ENCODE measurements at places on chromosomes 11 and 22.

GRCh38 chr11:44814881-44815592 lies 88.3 kb downstream of the TSPAN18 start:
- no peaks in the 10 kb centered on the region for H3K4me1 ChIP-seq
- DNase-seq, result no peak
- no peak overlapping the region for H3K4me3 ChIP-seq
- no peaks in the 10 kb centered on the region for H3K27me3 ChIP-seq

- H3K27me3 ChIP-seq, result no peaks in the 10 kb centered on the region
- H3K36me3 ChIP-seq, result no peaks in the 10 kb centered on the region
- no peak overlapping the region for H3K27ac ChIP-seq
- H3K4me1 ChIP-seq, result peaks cover 22% of the 10 kb centered on the region
- DNase-seq, result no peak
These were observed 48.4 kb downstream of the KCNJ4 start for GRCh38 chr22:38406617-38407016.

DNA sequence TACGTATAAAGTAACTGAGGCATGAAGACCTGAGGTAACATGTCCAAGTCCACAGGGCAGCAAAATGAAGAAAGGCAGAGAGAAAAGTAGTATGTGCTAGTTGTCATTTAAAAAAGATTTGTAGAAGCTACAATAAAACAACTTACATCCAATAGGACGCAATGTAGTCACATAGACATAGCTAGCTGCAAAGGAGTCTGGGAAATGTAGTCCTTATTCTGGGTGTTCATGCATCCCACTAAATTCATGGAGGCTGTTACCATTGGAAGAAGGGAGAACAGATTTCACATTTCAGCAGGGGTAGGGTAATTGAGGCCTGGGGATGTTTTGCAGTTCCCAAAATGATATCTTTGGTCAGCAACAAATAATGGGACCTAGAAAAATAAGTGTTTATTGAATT lies 571.4 kb downstream of the MIAT start:
- no peaks in the 10 kb centered on the region for H3K4me1 ChIP-seq
- no peaks in the 10 kb centered on the region for H3K36me3 ChIP-seq
- no peak overlapping the region for H3K27ac ChIP-seq
- no peak for DNase-seq

DNA sequence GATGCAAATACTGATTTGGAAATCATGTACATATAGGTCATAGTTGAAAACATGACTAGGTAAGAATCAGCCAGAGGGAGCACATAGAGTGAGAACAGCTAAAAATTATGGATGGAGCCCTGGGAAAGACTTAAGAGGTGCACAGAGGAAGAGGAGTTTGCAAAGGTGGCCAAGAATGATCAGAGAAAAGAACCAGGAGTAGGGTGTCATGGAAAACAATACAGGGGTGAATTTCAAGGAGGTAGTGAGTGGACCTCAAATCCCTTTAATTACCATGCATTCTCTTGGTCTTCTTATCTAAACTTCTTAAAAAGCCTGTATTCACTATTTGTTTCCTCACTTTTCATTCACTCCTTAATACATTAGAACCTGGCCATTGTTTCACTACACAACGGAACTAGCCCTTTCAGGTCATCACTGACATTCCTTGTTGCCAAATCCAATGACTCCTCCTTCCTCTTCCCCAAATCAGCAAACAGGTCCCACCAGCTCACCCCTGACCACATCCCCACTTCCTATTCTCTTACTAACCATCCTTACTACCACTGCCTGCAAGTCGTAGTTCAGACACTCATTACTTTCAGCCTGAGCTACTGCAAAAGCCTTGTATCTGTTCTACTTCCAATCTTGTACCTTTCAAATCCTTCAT lies 22.6 kb downstream of the BUD13 start:
- H3K4me3 ChIP-seq, result no peak overlapping the region
- no peak for DNase-seq
- H3K27ac ChIP-seq, result no peak overlapping the region
- peaks cover 78% of the 10 kb centered on the region for H3K36me3 ChIP-seq

DNA sequence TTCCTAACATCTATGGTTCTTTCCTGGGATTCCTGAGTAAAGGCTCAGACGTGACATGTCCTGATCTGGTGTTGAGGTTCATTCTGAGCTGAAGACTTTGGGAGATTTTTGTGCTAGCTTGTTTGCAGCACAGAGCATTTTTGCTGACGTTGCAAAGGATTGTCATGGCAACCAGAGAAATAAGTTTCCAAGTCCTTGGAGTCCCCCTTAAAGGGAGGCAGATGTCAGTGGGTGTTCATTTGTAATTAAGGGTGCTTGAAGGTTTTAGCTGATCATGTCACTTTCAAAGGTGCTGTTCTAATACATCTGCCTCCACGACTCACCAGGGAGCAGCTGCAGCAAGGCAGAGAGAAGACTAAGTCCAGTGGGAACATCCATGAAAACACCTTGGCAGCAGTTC lies 5.4 kb upstream of the SYN3 start:
- H3K36me3 ChIP-seq, result no peaks in the 10 kb centered on the region
- no peak overlapping the region for H3K27ac ChIP-seq
- DNase-seq, result no peak
- H3K27me3 ChIP-seq, result peaks cover 19% of the 10 kb centered on the region
- no peak overlapping the region for H3K4me3 ChIP-seq

GRCh38 chr11:66443602-66444001 lies 5.0 kb upstream of the MRPL11 start:
- peaks cover 11% of the 10 kb centered on the region for H3K27me3 ChIP-seq
- no peak for DNase-seq
- no peak overlapping the region for H3K27ac ChIP-seq
- H3K4me3 ChIP-seq, result no peak overlapping the region
- H3K36me3 ChIP-seq, result no peaks in the 10 kb centered on the region

DNA sequence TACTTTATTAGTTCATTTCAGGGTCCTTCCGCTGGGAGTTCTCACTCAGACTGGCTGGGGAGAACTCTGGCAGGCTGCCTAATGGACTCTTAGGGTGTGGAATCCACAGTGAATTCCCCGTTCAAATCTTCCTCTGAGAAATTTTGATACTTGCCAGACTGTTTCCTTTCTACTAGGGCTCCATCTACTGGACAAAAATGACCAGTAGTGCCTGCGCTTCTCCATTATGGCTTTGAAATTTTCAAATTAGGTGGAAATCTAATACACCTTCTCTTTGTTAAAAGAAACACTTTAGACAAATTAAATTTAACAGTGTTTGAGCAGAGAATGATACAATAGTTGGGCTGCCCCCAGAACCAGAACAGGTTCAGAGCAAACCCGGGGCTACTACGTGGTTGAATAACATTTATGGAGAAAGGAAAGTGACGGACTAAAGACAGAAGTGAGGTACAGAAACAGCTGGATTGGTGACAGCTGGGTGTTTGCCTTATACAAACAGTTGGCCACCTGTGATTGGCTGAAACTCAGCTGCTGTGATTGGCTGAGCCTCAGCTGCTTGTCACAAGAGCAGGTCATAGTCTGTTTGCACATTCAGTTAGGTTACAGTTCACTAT lies 52.9 kb upstream of the FDX1 start:
- no peaks in the 10 kb centered on the region for H3K27me3 ChIP-seq
- peak overlapping the region; percentile 6 for H3K4me3 ChIP-seq
- peak overlapping the region; percentile 27 for H3K27ac ChIP-seq
- H3K4me1 ChIP-seq, result peaks cover 13% of the 10 kb centered on the region
- peak; percentile 91 for DNase-seq
